ENCODE measurements at places on chromosomes 3 and 15.

DNA sequence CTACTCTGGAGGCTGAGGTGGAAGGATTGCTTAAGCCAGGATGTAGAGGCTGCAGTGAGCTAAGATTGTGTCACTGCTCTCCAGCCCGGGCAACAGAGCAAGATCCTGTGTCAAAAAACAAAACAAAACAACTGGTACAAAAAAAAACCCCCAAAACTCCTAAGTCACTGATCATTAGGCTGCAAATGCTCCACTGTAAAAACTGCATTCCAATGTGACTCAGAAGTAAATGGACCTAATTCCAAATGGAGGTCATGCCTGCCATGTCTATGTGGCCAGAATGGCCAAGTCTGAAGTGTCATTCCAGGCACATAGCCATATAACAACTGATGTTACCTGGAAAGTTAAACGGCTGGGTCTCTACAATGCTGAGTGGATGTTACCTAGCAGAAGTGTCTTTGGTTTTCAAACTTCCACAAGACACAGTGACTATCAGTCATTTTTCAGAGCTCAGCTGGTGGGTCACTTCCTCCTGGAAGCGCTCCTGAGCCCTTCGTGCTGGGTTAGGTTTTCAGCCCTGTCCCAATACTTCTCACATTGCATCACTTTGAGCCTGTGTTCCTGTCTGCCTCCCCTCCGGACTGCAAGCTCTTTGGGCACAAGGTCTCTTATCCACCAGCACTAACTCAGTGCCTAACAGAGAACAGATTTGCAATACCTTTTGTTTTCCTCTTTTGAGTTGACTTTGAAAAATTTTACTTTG lies 10.6 kb downstream of the FSTL1 start:
- DNase-seq = no peak

DNA sequence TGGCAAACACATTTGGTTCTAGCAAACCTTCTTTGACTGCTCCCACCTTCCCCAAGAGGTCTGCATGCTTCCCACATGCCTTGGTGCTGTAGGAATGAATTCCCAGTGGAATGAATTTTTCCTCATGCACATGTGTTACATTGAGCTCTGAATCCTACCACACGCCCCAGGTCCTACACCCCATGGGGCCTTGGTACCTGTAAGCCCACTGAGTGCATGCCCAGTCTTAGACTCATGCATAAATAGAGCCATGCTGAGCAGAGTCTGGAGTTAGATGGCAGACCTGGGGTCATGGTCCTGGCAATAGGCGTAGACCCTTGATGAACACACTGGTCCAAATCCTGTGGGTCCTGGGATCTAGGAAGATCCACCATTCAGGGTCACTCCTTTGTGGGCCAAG lies 81.8 kb downstream of the EPHB1 start:
- DNase-seq = no peak

- DNase-seq = no peak
These were observed 75.1 kb downstream of the STAC start for GRCh38 chr3:36455406-36455805.

DNA sequence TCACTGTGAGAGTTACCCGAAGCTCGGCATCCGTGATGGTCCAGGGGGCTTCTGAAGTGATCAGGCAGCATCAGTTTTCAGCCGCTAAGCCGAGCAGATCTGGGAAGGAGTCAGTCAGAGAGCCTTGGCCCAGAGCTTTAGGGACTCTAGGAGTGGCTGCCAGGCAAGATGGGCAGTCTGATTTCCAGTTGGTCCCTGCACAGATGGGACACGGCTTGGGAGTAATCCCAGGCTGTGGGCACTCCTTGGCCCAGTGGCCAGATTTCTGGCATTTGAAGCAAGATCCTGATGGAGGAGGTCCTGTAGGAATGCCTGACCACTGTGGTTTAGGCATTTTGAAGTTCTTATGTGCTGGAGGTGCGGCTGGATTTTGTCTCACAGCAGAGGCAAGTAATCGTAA lies 10.5 kb upstream of the IP6K2 start:
- no peak for DNase-seq

DNA sequence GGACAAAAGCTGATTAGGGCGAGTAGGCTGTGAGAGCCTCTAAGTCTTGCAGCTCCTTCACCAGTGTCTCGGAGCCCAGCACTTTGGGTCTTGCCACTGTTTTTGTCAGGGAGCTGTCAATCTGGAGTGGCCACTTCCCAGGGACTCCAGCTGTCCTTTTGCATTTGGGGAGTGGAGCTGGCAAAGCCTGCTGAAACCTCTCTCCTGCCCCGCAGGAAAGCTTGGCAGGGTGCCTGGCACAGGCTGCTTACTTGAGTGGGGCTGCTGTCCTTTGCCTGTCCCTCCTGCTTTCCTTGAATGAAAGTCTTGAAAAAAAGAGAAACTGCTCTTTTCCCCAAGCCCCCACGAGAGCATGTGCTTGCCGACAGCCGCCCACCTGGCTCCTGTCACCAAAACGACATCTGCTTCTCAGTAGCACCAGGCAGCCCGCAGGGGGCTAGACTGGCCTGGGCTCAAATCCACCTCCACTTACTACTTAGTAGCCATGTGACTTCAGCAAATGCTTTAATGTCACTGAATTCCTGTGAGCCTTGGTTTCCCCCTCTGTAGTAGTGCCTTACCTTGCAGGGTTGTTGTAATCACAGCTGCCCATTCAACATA lies 13.7 kb downstream of the USP13 start:
- DNase-seq = peak; percentile 32

GRCh38 chr3:190446573-190447279 lies 3.0 kb downstream of the TMEM207 start:
- DNase-seq = no peak

DNA sequence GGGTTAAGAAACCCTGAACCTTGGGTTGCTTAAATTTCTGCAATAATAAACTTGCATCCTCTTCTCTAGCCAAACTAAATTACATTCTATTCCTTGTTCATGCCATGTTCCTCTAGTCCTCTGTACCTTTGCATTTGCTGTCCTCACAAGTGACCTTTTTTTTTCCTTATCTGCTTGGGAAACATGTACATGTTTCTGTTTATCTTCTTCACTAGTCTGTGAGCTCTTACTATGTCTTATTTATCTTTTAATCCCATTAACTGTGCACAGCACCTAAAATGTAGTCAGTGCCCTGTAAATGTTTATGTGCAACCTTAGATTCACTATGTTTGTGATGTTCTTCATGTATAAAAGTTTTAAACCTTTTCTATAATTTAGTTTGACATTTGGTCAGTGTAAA lies 61.9 kb downstream of the REC114 start:
- DNase-seq = no peak

GRCh38 chr15:40437752-40438687 lies 2.7 kb upstream of the BAHD1 start:
- no peak for DNase-seq

- DNase-seq = no peak
These were observed 50.5 kb upstream of the PLCL2 start for GRCh38 chr3:16834214-16834613.

- DNase-seq = peak; percentile 83
These were observed at the start of gene DYNLT2B for GRCh38 chr3:196317687-196318467. TSS of gene DYNLT2B (minus strand) at chr3:196318240. CDS start at chr3:196318152, 88 bp downstream.

DNA sequence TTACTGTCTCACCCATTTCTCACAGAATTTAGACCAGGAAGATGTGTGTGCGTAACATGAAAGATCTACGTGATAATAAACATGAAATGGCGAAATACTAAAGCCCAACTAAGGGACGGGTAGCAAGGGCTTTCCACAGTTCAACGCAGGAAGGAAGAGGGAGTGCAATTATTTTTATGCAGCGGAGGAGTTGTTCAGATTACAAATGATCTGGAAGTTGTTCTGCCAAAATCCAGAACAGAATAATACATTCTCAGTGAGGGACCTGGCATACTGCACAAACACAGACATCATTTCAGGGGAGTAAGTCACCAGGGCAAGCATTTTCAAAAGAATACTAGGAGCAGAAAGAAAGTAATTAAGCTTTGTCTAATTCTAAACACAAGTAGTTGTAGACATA lies 133.6 kb upstream of the RAP2B start:
- DNase-seq = no peak

DNA sequence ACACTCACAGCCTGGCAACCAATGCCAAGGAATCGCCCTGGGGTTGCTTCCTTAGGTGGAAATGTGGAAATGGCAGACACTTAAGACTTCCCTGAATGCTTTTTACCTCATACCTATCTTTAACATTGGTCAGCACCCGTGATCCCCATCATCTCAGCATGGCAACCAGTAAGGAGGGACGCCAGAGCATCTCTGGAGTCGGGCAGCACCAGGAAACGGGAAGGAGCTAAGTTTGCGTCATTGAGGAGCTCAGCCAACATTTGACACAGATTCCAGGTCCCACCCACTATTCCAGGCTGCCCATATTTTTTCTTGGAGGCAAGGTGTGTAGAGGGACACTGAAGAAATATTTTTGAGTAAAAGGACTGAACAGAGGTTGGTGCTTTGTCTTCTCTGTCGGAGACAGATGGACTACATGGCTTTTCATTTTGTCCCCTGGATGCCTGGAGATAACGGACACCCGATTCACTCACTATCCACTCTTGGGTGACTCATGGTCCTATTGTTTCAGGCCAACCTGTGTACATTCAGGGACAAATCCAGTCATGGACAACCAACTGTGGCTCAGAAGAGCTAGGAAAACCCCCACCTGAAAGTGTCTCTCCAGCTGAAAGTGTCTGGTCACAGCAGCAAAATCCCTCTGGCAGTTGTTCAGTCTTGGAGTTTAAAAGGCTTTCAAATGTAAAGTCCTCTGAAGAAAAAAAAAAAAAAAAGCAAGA lies 70.4 kb upstream of the OXTR start:
- no peak for DNase-seq

GRCh38 chr3:54563501-54564200 lies 364.2 kb downstream of the LRTM1 start:
- DNase-seq = no peak

- no peak for DNase-seq
These were observed 150.3 kb upstream of the STRIT1 start for GRCh38 chr3:155443815-155444214.

- no peak for DNase-seq
These were observed 85.9 kb downstream of the FAIM start for GRCh38 chr3:138694287-138695007.

Measured in hypothalamus (tissue), 51 donors.